ENCODE measurements at places on chromosomes 3 and 15.

- no peak for DNase-seq
- no peaks in the 10 kb centered on the region for H3K27me3 ChIP-seq
- no peak overlapping the region for H3K27ac ChIP-seq
- no peaks in the 10 kb centered on the region for H3K36me3 ChIP-seq
- peaks cover 8% of the 10 kb centered on the region for H3K4me1 ChIP-seq
- no peak overlapping the region for H3K4me3 ChIP-seq
These were observed 4.2 kb upstream of the SH2D7 start for GRCh38 chr15:78087951-78088772.

DNA sequence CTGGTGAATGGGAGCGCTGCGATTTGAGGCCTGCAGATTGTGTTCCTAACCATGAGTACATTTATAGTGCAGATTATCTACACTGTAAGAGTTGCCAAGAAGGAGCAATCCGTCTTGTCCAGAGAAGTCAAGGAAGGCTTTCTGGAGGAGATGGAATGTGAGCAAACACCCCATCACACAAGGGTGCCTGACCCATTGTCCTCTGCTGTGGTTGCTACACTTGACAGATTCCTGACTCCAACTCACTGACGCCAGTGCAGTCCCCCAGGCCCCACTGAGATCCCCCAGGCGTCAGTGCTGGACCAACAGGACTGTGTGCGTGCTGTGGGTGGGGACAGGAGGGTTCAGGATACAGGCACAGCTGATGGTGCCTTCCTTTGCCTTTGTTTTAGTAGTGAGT is 135.9 kb upstream of the TPM1 start:
- no peak overlapping the region for H3K4me3 ChIP-seq
- H3K36me3 ChIP-seq = no peaks in the 10 kb centered on the region
- H3K27ac ChIP-seq = no peak overlapping the region
- peaks cover 34% of the 10 kb centered on the region for H3K4me1 ChIP-seq

GRCh38 chr3:149131589-149131988 is 2.2 kb downstream of the HPS3 start:
- H3K36me3 ChIP-seq = no peaks in the 10 kb centered on the region
- peak overlapping the region; percentile 85 for H3K4me3 ChIP-seq
- peak overlapping the region; percentile 93 for H3K27ac ChIP-seq
- DNase-seq = no peak

DNA sequence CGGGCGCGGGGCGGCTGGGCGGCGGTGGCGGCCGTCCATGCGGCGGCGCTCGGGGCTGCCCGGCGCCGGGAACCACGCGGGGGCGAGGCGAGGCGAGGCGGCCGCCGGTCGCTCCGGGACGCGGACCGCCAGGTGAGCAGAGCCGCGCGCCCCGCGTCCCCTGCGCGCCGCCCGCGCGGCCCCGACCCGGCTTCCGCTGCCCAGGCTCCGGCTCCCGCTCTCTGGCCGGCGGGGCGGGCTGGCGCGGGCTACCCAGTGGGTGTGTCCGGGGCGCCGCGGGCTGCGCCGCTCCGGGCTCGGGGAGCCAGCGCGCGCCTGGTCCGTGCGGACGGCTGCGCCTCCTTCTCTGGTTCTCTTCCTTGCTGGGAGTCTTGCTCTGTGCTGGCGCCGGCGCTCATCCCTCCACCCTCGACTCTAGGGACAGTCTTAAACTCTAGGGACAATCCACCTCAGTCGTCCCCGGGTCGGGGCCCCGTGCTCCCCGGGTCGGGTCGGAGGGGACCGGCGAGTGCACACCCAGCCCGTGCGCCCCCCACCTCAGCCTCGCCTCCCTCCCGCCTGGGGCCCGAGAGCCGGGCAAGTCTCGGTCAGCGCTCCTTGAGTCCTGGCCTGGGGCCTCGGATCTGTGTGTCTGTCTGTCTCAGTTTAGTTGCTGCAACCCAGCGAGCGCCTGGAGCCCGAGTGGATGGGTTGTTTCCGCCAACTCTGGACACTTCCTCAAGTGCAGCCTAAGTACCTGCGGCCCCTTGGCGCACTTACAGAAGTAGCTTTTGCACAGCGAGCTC is 488 bp downstream of the THSD4 start:
- DNase-seq = peak; percentile 35
- no peaks in the 10 kb centered on the region for H3K36me3 ChIP-seq
- peak overlapping the region; percentile 87 for H3K4me3 ChIP-seq
- H3K27ac ChIP-seq = peak overlapping the region; percentile 80

DNA sequence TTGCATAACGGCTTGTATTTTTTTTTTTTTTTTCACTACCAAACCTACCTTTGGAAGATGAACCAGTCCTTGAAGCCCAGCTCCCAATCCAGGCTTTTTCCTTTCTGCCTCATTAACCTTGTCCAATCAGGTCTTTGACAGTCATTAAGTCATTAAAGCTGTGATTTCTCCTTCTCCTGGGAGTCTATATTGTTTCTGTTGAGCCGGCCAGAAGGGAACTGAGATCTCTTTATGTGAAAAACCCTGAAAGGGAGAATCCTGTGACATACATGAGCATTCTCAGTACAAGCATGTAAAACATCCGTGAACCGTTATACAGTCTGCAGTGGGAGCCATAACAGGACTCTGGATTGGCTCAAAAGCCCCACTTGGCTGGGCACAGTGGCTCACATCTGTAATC is 40.0 kb downstream of the ZNF589 start:
- H3K36me3 ChIP-seq = no peaks in the 10 kb centered on the region
- H3K27ac ChIP-seq = no peak overlapping the region
- H3K4me1 ChIP-seq = peaks cover 15% of the 10 kb centered on the region
- no peaks in the 10 kb centered on the region for H3K27me3 ChIP-seq
- H3K4me3 ChIP-seq = no peak overlapping the region
